ENCODE measurements at places on chromosomes 5 and 9. TPM values are rescaled to one million over a fixed set of nuclear protein-coding genes. Genes with fewer than 3 reads are reported as not detected.

GRCh38 chr9:136002881-136003280 is 41.7 kb upstream of the UBAC1 start:
- no peak overlapping the region for H3K4me3 ChIP-seq
- H3K27ac ChIP-seq: no peak overlapping the region
- DNase-seq: no peak
- no peaks in the 10 kb centered on the region for H3K4me1 ChIP-seq
- no peaks in the 10 kb centered on the region for H3K27me3 ChIP-seq
- H3K36me3 ChIP-seq: no peaks in the 10 kb centered on the region

DNA sequence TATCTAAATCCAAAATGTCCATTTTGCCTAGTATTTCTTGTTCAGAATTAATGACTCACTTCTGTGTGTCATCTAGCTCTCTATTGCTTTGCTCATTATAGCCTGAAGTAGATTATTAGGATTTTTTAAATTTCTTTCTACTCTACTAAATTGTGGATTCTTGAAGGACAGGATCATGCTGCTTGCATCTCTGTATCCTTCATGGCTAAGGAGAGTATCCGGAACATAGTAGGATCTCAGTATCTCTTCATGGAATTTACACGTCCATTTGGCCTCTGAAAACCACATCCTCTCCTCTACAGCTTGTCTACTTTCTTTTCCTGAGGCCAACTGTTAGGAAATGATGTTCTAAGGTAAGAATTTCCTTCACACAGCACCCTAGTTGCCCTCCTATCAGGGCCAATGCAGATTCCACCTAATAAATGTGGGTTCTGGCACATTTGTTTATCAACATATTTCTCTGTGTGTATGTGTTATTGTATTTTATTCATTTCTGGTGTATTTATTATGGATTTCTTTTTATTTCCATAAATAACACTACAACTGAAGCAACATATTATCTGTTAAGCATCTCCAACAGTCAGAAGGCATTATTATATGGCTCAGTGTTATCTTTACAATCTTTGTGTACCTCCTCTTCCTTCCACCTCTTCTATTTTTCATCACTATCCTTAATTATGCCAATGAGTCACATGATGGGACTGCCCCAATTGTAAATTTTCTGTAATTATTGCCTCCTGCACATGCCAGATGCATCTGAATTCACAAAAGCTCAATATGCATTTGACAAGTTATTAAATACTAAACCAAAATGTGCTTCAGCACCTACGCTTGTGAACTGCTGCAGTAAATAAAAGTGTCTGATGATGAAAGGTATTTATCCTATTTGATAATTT is 557.8 kb upstream of the TLE4 start:
- no peak overlapping the region for H3K27ac ChIP-seq
- DNase-seq: no peak
- no peaks in the 10 kb centered on the region for H3K4me1 ChIP-seq
- H3K4me3 ChIP-seq: no peak overlapping the region
- no peaks in the 10 kb centered on the region for H3K36me3 ChIP-seq

- H3K36me3 ChIP-seq: no peaks in the 10 kb centered on the region
- H3K4me1 ChIP-seq: no peaks in the 10 kb centered on the region
- H3K4me3 ChIP-seq: no peak overlapping the region
- DNase-seq: no peak
- no peak overlapping the region for H3K27ac ChIP-seq
- no peaks in the 10 kb centered on the region for H3K27me3 ChIP-seq
These were observed 209.4 kb downstream of the ADAMTSL1 start for GRCh38 chr9:18683312-18683711.

GRCh38 chr5:82164977-82165713 is 113.0 kb downstream of the RPS23 start:
- DNase-seq: peak; percentile 29
- no peaks in the 10 kb centered on the region for H3K36me3 ChIP-seq
- H3K27me3 ChIP-seq: no peaks in the 10 kb centered on the region
- no peak overlapping the region for H3K27ac ChIP-seq
- peaks cover 4% of the 10 kb centered on the region for H3K4me1 ChIP-seq

DNA sequence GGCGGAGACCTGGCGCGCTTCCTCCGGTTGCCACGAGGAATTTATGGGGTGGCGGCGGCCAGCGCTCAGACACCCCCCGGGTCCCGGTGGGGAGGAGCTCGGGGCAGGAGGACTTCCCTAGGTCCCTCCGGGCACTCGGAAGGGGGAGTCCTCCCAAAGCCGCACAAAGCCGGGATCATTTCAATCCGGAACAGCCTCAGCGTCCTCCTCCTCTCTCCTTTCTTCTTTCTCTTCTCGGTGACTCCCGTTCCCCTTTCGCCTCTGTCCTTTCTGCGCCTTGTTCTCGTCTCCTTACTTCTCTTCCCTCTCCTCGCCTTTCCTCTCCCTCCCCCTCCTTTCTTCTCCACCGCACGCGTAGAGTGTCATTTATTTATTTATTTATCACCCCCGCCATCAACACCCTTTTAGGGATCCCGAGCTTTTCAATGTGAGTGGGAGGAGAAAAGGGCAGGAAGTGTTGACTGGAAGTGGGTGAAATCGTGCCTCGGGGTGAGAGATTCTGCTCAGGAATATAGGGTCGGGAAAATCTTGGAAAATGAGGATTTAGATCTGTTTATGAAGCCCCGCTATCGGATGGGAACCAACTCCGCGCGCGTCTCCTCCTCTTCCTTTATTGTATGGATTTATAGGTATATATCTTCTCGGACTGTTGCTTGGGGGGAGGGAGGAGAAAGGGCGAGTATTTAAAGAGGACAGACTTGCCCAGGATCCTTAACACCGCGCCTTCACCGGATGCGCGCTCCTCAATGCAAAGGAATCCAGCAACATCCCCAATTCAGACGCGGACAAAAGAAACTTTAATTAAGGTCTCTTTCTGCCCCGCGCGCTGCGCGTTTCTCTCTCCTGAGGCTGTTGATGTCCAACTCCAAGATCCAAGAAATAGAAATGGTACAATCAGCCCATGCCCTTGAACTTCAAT is 2.0 kb upstream of the ZNF462 start:
- H3K27ac ChIP-seq: peak overlapping the region; percentile 7
- peak overlapping the region; percentile 58 for H3K4me3 ChIP-seq
- no peaks in the 10 kb centered on the region for H3K27me3 ChIP-seq
- no peaks in the 10 kb centered on the region for H3K36me3 ChIP-seq
- peak; percentile 44 for DNase-seq
- H3K4me1 ChIP-seq: peaks cover 3% of the 10 kb centered on the region

- no peak overlapping the region for H3K27ac ChIP-seq
- no peaks in the 10 kb centered on the region for H3K4me1 ChIP-seq
- no peaks in the 10 kb centered on the region for H3K27me3 ChIP-seq
These were observed 800.4 kb upstream of the DMAC1 start for GRCh38 chr9:8599937-8600336.

DNA sequence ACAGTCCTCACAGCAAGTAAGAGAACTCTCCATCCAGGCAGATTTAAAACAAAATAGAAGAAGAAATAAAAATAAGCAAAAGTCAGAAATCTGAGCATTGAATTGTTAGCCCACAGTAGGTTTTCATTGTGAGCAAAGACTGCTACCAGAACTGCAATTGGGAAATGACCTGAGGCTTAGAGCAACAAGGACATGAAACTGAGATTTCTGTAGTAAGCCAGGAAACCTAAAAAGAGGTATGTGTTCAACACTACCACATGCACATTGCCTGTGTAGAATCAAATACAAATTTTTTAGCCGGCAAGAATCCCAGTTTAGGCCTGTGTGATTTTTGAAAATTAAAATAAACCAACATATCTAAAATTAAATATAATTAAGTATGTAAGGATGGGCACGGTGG is 928.4 kb upstream of the WWC1 start:
- no peaks in the 10 kb centered on the region for H3K4me1 ChIP-seq
- DNase-seq: no peak
- no peaks in the 10 kb centered on the region for H3K36me3 ChIP-seq
- no peak overlapping the region for H3K27ac ChIP-seq
- H3K27me3 ChIP-seq: no peaks in the 10 kb centered on the region

- H3K4me3 ChIP-seq: peak overlapping the region; percentile 73
- no peaks in the 10 kb centered on the region for H3K27me3 ChIP-seq
- H3K4me1 ChIP-seq: peaks cover 18% of the 10 kb centered on the region
- no peaks in the 10 kb centered on the region for H3K36me3 ChIP-seq
- peak overlapping the region; percentile 97 for H3K27ac ChIP-seq
These were observed 1.0 kb downstream of the FPGS start for GRCh38 chr9:127803507-127804352.

GRCh38 chr9:134550584-134550983 is 91.0 kb upstream of the COL5A1 start:
- H3K36me3 ChIP-seq: no peaks in the 10 kb centered on the region
- peaks cover 2% of the 10 kb centered on the region for H3K4me1 ChIP-seq
- no peak overlapping the region for H3K27ac ChIP-seq
- H3K27me3 ChIP-seq: no peaks in the 10 kb centered on the region
- no peak for DNase-seq

GRCh38 chr5:61461417-61461816 is 129.4 kb downstream of the ZSWIM6 start:
- H3K4me1 ChIP-seq: peaks cover 8% of the 10 kb centered on the region
- DNase-seq: no peak
- no peak overlapping the region for H3K27ac ChIP-seq
- H3K4me3 ChIP-seq: no peak overlapping the region
- no peaks in the 10 kb centered on the region for H3K27me3 ChIP-seq

DNA sequence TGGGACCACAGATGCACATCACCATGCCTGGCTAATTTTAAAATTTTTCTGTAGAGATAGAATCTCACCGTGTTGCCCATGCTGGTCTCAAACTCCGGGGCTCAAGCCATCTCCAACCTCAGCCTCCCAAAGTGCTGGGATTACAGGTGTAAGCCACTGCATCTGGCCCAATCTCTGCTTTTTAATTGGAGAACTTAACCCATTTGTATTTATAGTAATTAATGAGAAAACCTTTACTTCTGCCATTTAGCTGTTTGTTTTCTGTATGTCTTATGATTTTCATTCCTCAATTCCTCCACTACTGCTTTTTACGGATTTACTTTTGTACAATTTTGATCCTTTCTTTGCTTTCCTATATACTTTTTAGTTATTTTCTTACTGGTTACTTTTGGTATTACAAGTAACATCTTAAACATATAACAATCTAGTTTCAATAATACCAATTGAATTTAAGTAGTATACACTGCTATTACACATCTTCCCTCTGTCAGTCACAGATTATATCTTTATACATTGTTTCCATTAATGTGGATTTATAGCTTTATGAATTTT is 26.1 kb downstream of the RALGDS start:
- no peak overlapping the region for H3K4me3 ChIP-seq
- no peak overlapping the region for H3K27ac ChIP-seq
- no peaks in the 10 kb centered on the region for H3K27me3 ChIP-seq
- no peak for DNase-seq
- H3K36me3 ChIP-seq: no peaks in the 10 kb centered on the region

DNA sequence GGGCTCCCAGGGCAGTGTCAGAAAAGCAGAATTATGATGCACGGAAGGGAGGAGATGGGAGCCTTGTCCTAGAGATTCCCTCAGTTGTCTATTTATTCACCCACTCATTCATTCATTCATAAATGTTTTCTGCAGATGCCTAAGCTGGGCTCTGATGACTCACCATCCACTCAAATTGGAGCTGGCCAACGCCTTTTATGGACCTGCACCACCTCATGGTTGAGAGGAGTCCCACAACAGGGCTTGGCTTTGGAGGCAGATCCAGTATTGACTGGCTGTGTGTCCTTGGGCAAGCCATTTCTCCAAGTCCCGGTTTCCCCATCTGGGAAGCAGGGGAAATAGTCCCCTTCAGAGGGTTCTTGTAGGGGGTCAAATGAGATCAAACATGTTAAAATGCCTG is 227.8 kb downstream of the MELK start:
- no peak overlapping the region for H3K27ac ChIP-seq
- no peaks in the 10 kb centered on the region for H3K36me3 ChIP-seq
- H3K27me3 ChIP-seq: no peaks in the 10 kb centered on the region

DNA sequence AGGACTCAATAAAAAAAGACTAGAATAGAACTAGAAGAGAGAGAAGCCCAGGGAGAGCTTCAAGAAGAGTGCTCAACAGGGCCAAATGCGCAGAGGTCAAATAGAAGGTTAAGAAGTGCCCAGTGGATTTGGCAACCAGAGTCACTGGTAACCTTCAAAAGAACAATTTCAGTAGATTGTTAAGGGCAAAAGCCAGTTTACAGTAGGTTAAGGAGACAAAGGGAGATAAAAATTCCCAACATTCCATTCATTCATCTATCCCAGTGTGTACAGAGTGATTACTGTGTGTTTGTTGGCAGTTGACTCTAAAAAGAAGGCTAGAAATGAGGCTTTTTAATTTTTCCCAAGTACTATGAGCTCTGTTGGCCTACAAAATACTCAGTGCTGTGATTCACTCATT is 69.4 kb downstream of the RIGI start:
- DNase-seq: no peak
- no peaks in the 10 kb centered on the region for H3K36me3 ChIP-seq
- H3K27me3 ChIP-seq: no peaks in the 10 kb centered on the region
- H3K27ac ChIP-seq: no peak overlapping the region
- peaks cover 7% of the 10 kb centered on the region for H3K4me1 ChIP-seq
- H3K4me3 ChIP-seq: no peak overlapping the region

GRCh38 chr9:137674976-137675320 is 56.1 kb downstream of the EHMT1 start:
- H3K27ac ChIP-seq: no peak overlapping the region
- H3K36me3 ChIP-seq: no peaks in the 10 kb centered on the region
- H3K4me3 ChIP-seq: no peak overlapping the region
- H3K4me1 ChIP-seq: peaks cover 18% of the 10 kb centered on the region
- no peaks in the 10 kb centered on the region for H3K27me3 ChIP-seq

DNA sequence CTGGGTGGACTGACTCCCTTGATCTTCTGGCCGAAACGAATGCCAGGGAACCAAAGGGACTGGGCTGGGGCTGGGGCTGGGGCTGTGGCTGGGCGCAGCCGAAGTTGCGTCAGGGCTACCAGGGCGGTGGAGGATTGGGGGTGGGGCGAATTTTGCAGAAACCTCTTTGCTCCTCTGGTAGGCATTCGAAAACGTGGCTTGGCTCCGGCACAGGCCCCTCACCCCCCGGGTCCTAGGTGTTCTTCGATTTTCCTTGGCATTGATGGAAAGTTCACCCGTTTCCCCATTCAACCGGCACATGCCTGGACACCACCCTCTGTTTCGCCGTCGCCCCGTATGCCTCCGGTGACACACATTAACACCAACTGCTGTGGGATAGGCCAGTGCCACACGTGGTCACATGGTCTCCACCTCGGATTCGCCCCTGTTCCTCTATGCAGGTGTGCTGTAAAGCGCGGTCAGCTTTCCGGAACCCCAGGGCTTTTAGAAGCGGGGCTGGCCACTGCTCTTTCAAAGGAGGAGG is 477.1 kb downstream of the SPATA31A7 start:
- no peak overlapping the region for H3K27ac ChIP-seq
- H3K4me1 ChIP-seq: no peaks in the 10 kb centered on the region
- H3K36me3 ChIP-seq: no peaks in the 10 kb centered on the region
- no peak overlapping the region for H3K4me3 ChIP-seq
- DNase-seq: no peak
- no peaks in the 10 kb centered on the region for H3K27me3 ChIP-seq

Gene LECT2
- not detected for total RNA-seq

Gene RASGRF2
- 25.0 TPM for total RNA-seq

Gene TSSK1B
- total RNA-seq: not detected

Gene SH3PXD2B
- 66.2 TPM for total RNA-seq

Gene WDR31
- total RNA-seq: 4.2 TPM

Measured in ovary (tissue), 10 donors.